ENCODE measurements at places on chromosomes 7 and 10.

DNA sequence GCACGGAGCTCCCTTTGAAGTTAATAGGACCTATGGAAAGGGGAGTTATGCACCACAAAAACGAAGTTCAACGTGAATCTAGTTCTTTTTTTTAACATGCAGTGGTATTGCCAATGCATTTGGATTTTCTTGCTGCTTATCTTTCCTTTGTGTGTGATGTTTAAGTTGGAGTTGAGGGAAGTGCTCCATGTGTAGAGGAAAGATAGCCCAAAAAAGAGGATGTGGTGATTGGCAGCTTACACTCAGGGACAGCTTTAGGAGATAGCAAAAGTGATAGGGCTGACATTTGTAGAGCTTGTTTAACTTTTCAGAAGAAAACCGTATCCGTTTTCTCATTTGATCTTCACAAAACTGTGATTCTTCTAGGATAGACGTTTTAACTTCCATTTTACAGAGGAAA, 101.3 kb downstream of the MDFIC start:
- no peak for DNase-seq

- no peak for DNase-seq
Measured at GRCh38 chr7:131161103-131161502, 166.6 kb upstream of the MKLN1 start.

GRCh38 chr10:34507217-34507616, 307.9 kb downstream of the PARD3 start:
- no peak for DNase-seq

DNA sequence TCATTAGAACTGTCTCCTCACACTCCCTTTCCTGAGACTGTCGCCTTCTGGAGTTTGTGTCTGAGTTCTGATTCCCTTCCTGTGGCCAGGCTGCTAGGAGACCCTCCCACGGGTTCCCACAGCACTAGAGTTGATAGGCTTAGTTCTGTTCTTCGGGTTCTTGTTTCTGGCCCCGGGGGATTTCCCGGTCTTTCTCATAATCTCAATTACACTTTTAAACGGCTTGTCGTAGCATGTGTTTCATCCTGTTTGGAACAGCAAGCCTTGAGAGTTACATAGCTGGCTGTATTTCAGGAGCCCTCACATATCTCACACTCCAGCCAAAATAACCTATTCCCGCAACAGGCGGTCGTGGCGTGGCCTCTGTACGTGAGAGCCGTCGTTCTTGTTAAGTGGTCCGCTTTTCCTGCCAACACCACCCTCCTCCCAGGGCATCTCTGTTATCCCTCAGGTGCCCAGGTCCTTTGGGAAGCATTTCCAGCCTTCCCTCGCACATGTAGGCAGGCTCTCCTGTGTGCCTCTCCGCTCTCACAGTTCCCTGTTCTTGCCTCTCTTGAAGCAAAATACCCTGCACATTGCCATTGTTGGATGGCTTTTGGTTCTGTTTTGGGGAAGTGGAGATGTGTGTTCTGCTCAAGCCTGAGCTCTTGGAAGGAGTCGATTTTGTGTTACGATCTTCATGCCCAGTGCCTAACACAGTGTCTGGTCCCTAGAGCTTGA, 46.0 kb downstream of the CDC123 start:
- no peak for DNase-seq

All from femur (tissue), 1 donor.